Skin of body (tissue), 3 donors: ENCODE measurements at places on chromosomes 1 and 21. TPM values are rescaled to one million over a fixed set of nuclear protein-coding genes. Genes with fewer than 3 reads are reported as not detected.

DNA sequence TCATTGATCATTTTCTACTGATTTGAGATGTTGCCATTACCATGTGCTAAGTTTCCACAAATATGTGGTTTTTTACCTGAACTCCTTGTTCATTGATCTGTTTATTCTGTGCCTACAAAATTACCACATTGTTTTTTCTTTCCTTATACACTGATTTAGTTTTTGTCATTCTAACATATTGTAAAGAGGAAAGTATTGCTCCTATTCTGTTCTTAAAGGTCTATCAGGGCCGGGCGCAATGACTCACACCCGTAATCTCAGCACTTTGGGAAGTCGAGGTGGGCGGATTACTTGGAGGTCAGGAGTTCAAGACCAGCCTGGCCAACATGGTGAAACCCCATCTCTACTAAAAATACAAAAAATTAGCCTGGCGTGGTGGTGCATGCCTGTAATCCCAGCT lies 75.1 kb downstream of the CAMTA1 start:
- no peak for DNase-seq

Gene ESPN
- total RNA-seq: 6.4 TPM

Gene SPRR1A
- total RNA-seq: 6.1 TPM

Gene RNU1-2
- total RNA-seq: 34,682 TPM
